ENCODE measurements at places on chromosomes 3 and 15. TPM values are rescaled to one million over a fixed set of nuclear protein-coding genes. Genes with fewer than 3 reads are reported as not detected.
A peak's percentile ranks its signal among the peaks of the same experiment; 100 is the strongest.

DNA sequence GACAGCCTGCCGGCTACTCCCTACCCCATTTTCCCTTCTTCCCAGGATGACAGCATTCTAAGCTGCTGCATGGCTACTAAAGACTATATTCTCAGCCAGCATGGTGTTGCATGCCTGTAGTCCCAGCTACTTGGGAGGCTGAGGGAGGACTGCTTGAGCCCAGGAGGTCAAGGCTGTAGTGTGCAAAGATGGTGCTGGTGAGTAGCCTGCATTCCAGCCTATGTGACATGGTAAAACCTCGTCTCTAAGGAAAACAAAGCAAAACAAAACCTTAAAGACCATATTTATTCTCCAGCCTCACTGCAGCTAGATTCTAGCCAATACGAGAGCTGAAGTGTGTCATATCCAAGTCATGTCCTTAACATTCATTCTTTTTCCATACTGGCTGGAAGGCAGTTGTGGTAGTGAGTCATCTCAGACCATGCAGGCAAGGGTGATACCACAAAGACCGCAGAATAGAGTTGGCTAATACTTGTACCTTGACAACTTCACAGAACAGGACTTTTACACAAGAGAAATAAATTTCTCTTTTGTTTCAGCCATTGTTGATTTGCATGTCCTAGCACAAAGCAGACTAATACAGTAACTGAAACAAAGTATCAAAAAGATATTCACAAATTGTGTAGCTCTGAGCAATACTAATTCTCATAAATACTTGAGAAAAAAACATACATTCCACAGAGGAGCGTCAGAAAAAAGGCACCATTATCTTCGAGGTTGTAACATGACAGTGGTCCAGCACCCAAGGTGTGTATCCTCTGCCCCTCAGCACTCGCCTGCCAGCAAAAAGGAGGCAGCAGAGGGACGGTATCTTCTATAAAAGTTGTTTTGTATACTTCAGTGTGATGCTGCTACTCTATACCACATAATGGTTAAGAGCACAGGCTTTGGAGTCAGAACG lies 14.8 kb downstream of the PBRM1 start:
- DNase-seq: peak; percentile 100

GRCh38 chr3:130609166-130609979 lies 92.4 kb downstream of the COL6A6 start:
- no peak for DNase-seq

DNA sequence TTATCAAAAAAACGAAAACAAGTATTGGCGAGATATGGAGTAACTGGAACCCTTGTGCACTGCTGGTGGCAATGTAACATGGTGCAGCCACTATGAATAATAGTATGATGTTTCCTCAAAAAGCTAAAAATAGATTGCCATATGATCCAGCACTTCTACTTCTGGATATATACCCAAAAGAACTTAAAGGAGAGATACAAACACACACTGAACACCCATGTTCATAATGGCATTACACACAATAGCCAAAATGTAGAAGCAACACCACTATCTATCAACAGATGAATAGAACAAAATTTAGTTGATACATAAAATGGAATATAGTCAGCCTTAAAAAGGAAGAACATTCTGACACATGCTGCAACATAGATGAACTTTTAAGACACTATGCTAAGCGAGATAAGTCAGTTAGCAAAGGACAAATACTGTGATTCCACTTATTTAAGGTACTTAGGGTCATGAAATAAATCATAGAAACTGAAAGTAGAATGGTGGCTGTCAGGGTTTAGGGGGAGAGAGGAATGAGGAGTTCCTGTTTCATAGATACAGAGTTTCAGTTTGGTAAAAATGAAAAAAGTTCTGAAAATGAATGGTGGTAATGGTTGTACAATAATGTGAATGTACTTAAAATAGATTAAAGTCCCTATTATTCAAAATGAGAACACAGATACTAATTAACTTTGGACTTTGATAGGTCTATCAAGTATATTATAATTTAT lies 59.4 kb upstream of the IMPG2 start:
- DNase-seq: no peak

- DNase-seq: no peak
Observed at GRCh38 chr3:156033428-156033827, 87.0 kb upstream of the KCNAB1 start.

DNA sequence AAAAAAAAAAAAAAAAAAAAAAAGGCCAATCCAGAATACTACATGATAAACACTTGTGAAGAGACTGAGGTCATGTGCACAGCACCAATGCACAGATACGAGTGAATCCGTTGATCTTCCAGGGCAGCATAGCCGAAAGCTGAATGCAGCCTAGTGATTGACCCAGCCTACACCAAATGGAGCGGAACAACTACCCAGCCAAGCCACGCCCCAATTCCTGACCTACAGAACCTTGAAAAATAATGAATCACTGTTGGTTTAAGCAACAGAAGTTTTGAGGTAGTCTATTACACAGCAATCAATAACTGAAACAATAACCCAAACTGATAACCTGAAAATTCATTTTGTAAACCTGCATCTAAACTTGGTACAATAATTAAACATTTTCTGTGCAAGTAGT lies 361.0 kb downstream of the FHIT start:
- DNase-seq: no peak

- peak; percentile 33 for DNase-seq
Observed at GRCh38 chr15:58748852-58749531, 515 bp downstream of the ADAM10 start.

- no peak for DNase-seq
Observed at GRCh38 chr15:47796339-47796738, 79.0 kb downstream of the SEMA6D start.

- no peak for DNase-seq
Observed at GRCh38 chr3:69594286-69594685, 145.0 kb upstream of the MITF start.

DNA sequence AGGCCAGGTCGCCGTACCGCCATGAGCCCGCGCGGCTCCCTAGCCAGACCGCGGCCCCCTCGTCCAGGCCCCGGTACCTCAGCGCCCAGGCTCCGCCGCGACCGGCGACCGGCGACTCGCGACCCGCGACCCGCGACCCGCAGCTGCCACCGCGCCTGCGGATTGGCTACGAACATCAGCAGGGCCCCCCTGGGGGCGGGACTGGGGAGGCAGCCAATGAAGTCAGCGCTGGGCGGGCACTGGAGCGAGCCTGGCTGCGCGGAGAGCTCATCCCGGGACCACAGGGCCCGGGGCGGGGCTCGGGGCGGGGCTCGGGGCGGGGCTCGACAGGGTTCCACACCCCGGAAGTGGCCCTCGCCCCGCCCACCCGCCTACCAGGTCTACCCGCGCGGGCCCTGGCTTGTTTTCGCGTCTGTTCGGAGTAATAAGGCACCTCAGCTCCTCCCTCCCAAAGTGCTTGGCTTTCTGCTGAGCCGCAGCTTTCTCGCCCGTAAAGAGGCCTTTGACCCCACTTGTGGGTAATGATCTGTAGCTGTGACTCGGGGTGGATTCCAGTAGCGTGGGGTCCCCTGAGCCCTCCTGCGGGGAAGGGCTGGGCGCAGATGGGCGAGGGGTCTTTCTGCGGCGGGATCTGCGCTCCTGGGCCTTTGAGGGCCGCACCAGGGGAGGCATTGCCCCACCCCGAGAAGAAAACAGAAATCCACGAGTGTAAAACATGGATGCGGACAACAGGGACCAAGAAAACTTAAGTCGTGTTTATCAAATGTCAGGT lies at the start of gene LYSMD4:
TSS of gene LYSMD4 (minus strand) at position 170 of the 772 bp plus-strand sequence. CDS start 1,438 bp downstream, outside the sequence.
- peak; percentile 89 for DNase-seq

DNA sequence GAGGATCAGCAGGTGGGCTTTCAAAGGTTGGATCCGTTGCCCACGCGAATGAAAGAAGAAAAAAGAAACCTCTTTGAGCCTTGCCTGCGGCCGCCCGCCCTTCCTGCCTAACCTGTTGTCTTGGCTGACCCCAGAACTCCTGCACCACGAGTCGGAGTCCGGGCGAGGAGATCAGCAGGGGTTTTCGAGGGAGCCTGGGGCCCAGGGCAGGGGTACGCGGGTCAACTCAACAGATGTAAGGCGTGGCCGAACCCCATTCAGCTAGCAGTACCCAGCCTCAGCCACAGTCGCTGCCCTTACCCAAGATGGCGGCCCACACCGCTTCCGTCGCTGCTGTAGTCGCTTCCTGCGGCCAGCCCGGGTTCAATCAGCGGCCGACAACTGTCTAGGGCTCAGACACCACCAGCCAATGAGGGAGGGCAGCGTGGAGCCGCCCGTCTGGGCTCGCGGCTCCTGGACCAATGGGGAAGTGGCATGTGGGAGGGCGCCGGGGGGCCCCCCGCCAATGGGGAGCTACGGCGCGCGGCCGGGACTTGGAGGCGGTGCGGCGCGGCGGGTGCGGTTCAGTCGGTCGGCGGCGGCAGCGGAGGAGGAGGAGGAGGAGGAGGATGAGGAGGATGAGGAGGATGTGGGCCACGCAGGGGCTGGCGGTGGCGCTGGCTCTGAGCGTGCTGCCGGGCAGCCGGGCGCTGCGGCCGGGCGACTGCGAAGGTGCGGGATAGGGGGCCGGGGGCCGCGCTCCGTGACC lies at the start of gene MANF:
TSS of gene MANF (plus strand) at position 566 of the 748 bp plus-strand sequence. CDS start at position 618, 52 bp downstream.
- peak; percentile 99 for DNase-seq

GRCh38 chr3:102205647-102206046 lies 229.2 kb upstream of the ZPLD1 start:
- DNase-seq: no peak

DNA sequence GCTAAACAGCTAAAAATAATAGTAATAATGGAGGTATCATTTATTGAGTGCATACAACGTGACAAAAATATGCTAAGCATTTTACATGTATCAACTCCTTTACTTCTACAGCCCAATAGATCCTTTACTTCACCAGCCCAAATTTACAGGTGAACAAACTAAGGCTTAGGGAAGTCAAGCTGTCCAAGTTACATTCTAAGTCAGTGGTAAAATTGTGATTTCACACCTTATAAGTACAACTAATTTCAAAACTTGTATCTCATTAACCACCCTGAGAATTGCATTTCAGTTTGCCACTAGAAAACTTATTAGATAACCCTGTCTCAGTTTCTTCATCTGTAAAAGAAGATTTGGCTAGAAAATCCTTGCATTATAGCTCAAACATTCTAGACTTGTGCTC lies 10.7 kb downstream of the SLC33A1 start:
- no peak for DNase-seq

DNA sequence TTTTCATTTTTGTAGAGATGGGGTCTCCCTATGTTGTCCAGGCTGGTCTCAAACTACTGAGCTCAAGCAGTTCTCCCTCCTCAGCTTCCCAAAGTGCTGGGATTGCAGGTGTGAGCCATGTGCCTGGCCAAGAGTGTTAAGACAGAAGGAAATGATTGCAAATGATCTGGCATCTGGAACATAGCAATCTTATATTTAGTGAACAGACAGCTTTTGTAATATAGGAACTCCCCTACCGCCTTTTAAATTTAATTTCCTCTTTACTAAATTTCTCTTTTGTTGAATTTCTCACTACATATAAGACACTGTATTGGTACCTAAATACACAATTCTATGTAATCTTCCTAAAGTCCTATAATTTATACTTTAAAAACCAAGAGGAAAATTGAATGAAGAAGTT lies 13.1 kb downstream of the ANO10 start:
- DNase-seq: no peak

- DNase-seq: no peak
Observed at GRCh38 chr15:80474224-80475215, 70.3 kb downstream of the ARNT2 start.

GRCh38 chr3:133927540-133928066 lies 31.9 kb upstream of the RAB6B start:
- DNase-seq: no peak

GRCh38 chr3:60528651-60529050 lies 722.6 kb downstream of the FHIT start:
- DNase-seq: no peak

DNA sequence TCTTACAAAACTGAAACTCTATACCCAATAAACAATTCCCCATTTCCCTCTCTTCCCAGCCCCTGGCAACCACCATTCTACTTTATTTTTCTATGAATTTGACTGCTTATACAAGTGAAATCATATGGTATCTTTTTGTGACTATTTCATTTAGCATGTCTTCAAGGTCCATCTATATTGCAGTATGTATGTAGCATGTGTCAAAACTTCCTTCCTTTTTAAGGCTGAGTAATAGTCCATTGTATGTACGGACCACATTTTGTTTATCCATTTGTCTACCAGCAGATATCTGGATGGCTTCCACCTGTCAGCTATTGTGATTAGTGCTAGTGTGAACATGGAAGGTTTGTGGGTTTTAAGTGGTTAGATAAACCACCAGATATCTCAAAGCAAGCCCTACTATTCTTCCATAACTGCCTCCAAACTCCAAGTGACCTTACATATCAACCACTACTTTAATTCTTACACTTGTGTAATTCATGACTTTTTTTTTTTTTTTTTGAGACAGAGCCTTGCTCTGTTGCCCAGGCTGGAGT lies 134.7 kb downstream of the TMCC1 start:
- no peak for DNase-seq

DNA sequence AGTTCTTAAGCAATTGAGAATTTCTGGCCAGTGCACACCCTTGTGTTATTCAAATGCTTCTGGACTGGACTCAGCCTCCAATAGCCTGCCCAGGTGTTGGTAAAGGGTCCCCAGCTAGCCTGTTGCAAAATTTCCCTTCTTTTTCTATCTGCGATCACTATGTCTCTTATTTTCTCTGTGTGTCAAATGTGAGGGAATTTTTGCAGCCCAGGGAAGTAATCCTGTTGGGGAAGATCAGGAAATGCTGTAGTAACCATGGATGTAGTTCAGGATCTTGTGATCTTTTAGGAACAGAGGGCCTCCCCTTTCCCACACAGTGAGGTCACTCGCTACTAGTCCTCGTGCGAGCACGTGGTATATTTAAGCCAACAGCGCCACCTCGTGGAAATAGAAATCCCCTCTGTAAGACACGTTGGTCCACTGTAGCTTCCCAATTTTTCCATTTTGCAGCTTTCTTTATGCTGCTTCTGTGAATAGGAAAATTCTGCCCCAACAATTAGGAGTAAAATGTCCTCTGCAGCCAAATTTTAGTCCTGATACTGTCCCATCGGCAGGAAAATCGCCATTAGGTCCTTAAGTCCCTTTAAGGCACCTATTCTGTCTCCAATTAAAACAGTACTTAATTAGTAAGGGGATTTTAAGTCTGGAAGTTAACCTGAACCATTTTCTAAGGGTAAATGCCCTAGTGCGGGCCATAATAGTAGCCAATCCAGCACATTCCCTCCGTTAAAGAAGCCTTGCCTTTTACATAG lies 4.0 kb upstream of the SMCO1 start:
- DNase-seq: peak; percentile 76

DNA sequence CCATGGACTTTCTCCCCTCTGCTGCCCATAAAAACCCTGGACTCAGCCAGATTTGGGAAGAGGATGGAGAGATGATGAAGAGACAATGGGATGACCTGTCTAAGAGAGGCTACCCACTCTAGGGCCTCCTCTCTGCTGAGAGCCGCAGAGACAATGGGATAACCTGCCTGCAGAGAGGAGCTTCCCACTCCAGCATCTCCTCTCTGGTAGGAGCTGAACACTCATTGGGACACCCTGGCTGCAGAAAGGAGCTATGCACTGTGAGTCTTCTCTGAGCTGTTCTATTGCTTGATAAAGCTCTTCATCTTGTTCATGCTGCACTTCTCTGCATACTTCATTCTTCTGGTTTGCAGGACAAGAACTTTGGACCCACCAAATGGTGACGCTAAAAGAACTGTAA lies 4.5 kb upstream of the XCR1 start:
- DNase-seq: no peak

Gene SLC24A1
- 10.1 TPM for total RNA-seq

Gene IGSF10
- under 0.01 TPM for total RNA-seq

Gene CLEC3B
- total RNA-seq: not detected

Gene FRMD5
- total RNA-seq: 28.1 TPM

Gene CHL1
- total RNA-seq: not detected

Gene HTR3E
- total RNA-seq: not detected

Gene PIK3CA
- total RNA-seq: 23.6 TPM

Gene CATSPER2
- total RNA-seq: 0.03 TPM

Gene IQCH
- total RNA-seq: 3.5 TPM

Gene IL5RA
- not detected for total RNA-seq

Gene MFAP1
- total RNA-seq: 21.7 TPM

Gene PP2D1
- total RNA-seq: not detected
